ENCODE measurements at places on chromosomes 7 and 10.

GRCh38 chr10:36556468-36556867 lies 568.9 kb upstream of the ANKRD30A start:
- DNase-seq: no peak

DNA sequence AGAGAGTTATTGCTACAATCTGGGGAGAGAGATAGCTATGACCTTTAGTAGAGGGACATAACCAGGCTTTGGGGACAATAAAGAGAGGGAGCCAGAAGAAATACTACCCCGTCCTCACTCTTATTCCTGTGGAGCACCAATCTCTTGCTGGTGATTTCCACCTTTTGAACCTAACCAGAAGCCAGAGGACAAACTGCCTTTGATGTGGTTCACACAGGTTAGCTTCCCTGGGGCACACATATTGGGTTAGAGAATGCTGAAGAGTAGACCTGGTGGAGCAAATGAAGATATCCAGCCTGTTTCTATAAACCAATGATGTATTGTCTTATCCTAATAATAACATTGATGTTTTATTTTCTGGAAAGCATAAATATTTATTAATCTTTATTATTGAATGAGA lies 399.3 kb downstream of the HTR7 start:
- DNase-seq: no peak

- DNase-seq: no peak
These were observed 472.0 kb upstream of the AKR1E2 start for GRCh38 chr10:4353964-4354363.

DNA sequence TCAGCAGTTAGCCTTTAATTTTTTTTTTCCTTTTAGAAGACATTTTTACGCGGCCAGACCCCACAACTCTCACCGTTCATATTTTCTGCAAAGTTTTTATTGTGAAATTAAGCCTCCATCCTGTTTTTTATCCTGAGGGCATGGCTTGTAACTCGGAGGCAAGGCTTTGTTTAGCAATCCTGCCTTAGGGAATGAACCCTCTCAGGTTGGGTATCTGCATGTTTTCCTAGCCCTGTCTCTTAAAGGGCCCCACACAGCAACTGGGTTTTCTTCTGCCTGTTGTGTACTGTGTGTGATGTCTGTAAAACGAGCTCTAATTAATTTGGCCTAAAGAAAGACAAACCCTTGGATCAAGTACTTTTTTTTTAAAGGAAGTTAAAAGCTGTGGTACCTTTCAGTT lies 130.2 kb upstream of the COBL start:
- DNase-seq: no peak

GRCh38 chr7:78039790-78040776 lies 241.5 kb downstream of the PHTF2 start:
- DNase-seq: peak; percentile 55

GRCh38 chr10:31030260-31030659 lies 1.4 kb downstream of the ZNF438 start:
- DNase-seq: no peak

DNA sequence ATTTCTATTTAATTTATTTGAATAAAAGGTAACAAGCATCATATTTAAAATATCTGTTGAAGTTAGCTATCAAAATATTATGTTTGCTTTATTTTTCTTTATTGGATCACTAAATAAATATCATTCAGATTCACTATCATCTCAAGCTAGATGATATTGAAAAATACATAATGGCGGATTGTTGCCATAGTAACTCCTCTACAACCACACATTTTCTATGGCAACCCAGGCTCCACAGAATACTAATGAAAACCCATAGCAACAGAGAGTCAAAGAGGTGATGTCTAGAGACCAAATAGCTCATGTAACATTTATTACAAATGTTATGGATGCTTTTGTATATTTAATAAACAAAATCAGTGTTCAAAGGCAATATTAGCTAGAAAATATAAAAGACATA lies 148.9 kb upstream of the CDK1 start:
- DNase-seq: no peak

DNA sequence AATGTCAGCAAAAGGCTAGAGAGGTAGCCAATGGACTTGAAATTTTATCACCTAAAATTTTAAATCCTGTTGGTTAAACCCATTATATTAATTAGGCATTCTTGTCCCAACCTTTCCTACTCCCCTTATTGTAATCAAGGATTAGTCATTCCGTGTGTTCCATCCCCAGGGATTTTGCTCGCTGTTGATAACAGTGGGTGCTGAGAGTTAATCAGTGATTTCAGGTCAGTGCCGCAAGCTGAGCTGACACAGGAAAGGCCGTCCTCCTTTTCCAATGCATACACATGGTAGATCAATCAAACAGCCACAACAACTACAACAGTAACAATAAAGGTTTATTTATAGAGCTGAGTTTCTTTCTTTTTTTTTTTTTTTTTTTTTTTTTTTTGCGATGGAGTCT lies 271.4 kb downstream of the ACTR3B start:
- DNase-seq: no peak

All from suppressor macrophage treated with lipopolysaccharide for 1 hour (primary cell).